ENCODE measurements at places on chromosomes 16 and 17.
A peak's percentile ranks its signal among the peaks of the same experiment; 100 is the strongest.

DNA sequence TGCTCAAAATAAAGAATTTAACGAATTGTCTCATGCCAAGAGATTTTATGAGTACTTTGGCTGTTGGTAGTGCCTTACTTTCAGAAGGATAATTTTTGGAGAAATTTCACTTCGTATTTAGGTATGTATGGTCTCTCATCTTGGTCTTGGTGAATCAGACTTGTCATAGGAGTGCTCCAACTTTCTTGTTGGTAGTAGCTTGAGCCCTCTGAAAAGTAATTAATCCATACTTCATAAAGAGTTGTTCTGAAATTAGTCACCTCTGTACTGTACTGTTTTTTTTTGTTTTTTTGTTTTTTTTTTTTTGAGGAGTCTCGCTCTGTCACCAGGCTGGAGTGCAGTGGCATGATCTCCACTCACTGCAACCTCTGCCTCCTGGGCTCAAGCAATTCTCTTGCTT is 11.6 kb downstream of the ZNRF1 start:
- H3K36me3 ChIP-seq, result no peaks in the 10 kb centered on the region
- DNase-seq, result no peak
- H3K27ac ChIP-seq, result no peak overlapping the region
- H3K27me3 ChIP-seq, result no peaks in the 10 kb centered on the region
- no peak overlapping the region for H3K4me3 ChIP-seq

GRCh38 chr16:67713647-67714273 is 5.4 kb downstream of the GFOD2 start:
- H3K4me3 ChIP-seq, result no peak overlapping the region
- no peaks in the 10 kb centered on the region for H3K36me3 ChIP-seq
- peaks cover 12% of the 10 kb centered on the region for H3K4me1 ChIP-seq
- no peak for DNase-seq

GRCh38 chr16:67865318-67865717 is 7.5 kb upstream of the EDC4 start:
- no peak overlapping the region for H3K4me3 ChIP-seq
- H3K4me1 ChIP-seq, result no peaks in the 10 kb centered on the region
- H3K27ac ChIP-seq, result no peak overlapping the region

GRCh38 chr17:66351033-66351432 is 48.6 kb downstream of the PRKCA start:
- no peak for DNase-seq
- H3K27ac ChIP-seq, result no peak overlapping the region
- no peaks in the 10 kb centered on the region for H3K4me1 ChIP-seq
- H3K27me3 ChIP-seq, result no peaks in the 10 kb centered on the region

- peaks cover 5% of the 10 kb centered on the region for H3K27me3 ChIP-seq
- H3K36me3 ChIP-seq, result no peaks in the 10 kb centered on the region
- no peaks in the 10 kb centered on the region for H3K4me1 ChIP-seq
- H3K27ac ChIP-seq, result no peak overlapping the region
- H3K4me3 ChIP-seq, result no peak overlapping the region
These were observed 13.1 kb upstream of the ABCC3 start for GRCh38 chr17:50621574-50622031.

GRCh38 chr17:62965174-62965685 is 805 bp upstream of the TANC2 start:
- H3K4me3 ChIP-seq, result peak overlapping the region; percentile 54
- no peaks in the 10 kb centered on the region for H3K36me3 ChIP-seq
- DNase-seq, result no peak
- H3K27ac ChIP-seq, result peak overlapping the region; percentile 85
- H3K27me3 ChIP-seq, result no peaks in the 10 kb centered on the region
